ENCODE measurements at places on chromosomes 4 and X.

DNA sequence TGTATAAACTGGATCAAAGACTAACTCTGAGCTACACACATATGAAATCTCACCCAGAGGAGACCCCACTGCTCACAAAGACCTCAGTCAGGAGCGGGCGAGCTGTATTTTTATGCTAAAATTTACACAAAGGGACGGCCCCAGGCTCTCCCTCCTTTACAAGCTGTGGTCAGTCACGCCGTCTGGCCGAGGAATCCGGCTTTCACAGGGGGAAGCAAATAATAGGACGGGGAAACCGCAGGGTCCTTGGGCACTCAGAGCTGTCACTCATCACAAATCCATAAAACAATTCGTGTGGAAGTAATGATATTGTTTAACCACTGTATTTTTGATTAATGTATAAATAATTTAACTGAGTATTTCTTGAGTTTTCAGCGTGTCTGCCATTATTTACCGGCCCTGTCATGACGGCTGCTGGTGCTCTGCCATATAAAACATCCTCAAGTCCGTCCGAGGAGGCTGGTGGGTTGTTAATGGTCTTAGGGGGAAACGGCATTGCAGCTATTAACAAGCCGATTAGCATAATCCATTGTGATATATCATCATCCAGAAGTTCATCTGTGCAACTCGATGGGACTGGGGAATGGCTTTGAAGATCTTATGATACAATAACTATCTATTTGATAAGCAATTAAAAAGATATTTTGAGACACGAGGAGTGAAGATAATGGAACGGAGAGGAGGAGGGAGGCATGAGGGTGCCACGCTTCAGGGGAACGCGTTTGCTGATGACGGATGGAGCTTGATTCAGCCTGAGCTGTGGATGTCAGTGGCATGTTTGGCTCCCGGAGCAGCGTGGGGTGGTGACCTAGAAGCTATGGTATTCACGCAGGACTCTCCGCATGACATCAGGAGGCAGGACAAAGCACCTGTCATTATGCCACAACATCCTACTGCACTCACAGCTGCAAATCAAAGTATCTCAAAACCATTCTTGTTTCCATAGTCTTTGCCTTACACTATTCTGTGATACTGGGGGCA lies 150.9 kb downstream of the SHOX start:
- no peak for DNase-seq

- DNase-seq = no peak
These were observed 233.8 kb upstream of the UGT8 start for GRCh38 chr4:114364857-114365256.

GRCh38 chrX:46279214-46279924 lies 265.9 kb downstream of the ZNF674 start:
- DNase-seq = peak; percentile 49

- no peak for DNase-seq
These were observed 997.9 kb upstream of the PCDH7 start for GRCh38 chr4:29722253-29722652.

DNA sequence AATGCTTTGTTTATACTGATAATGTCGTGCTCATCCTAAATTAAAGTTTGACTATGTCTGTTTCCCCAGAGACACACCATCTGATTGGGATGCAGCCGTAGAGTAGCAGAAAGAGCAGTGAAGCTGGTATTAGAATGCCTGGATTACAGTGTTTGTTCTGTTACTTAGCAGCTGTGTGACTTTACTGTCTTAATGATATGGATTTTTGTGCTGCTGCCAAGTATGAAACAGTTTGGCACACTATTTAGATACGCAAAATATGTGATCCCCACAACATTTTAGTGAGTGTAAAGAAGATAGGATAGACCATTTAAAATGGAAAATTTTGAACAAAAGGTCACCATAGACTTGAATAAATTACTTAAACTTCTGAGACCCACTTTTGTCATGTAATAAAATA lies 1.2 kb upstream of the CHIC1 start:
- no peak for DNase-seq

DNA sequence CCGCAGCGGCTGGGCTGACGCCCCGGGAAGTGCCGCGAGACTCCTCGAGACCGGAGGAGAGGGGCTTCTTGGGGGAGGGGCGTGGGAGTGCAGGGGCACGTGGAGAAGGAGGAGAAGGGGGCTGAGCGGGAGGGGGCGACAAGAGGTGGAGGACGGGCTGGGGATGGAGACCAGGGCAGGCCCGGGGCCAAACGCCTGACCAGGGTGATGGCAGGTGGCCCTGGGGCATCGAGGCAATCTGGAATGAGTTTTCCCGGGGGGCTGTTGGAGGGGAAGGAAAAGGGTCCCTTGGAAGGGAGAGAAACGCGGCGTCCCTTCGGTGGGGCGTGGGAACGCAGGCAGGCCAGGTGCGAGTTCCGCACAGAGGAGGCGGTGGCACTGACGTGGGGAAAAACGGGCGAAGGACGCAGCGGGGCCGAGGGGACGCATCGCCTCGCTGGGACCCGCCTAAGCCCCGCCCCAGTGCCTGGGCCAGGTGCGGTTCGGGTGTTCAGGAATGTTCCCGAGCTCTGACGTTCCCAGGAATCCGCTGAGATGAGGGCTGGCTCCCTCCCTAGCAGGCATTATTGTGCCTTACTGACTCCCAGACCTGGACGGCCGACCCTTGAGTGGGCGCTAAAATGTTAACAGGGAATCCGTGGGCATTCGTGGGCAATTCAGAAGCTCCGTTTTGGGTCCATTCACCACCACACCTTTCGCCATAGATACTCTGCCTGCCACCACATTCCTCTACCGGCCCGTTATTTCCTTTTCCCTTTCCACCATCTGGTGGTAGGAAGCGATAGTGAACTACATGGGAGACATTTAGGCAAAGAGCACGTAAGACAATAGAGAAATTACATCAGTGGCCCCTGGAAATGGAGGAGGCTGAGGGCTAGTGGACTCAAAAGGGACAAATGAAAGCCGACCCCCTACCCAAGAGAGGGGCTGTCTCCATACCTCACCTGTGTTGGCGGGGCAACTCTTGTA lies 795 bp upstream of the SH3KBP1 start:
- peak; percentile 35 for DNase-seq

DNA sequence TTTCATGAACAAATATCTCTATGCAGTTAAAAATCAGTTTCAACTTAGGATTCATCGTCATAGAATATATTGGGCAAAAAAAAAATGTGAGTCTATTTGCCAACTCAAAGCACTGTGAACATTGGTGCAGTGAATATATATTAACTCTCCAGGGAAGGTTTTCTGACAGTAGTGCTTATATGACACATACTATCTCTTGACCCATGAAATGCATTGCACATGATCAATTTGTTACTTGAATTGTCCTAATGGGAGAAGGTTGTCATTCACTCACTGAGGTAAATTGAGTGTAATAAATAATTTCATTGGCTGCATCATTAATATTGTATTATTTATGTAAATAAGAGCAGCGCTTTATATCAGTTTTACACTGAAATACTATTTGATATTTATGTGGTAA lies 2458.5 kb downstream of the ARAP2 start:
- no peak for DNase-seq

- no peak for DNase-seq
These were observed 60.6 kb downstream of the MAOA start for GRCh38 chrX:43716696-43717095.
